ENCODE measurements at places on chromosomes 13 and 19. TPM values are rescaled to one million over a fixed set of nuclear protein-coding genes. Genes with fewer than 3 reads are reported as not detected.

Gene IL4I1
- not detected for total RNA-seq

Gene SYNGR4
- total RNA-seq = not detected

Gene MAMSTR
- total RNA-seq = 1.6 TPM

Gene SLC25A41
- total RNA-seq = 0.20 TPM

Gene ADAMTS10
- total RNA-seq = 73.6 TPM

Gene CLEC4G
- not detected for total RNA-seq

Gene KASH5
- total RNA-seq = not detected

Gene WTIP
- 41.6 TPM for total RNA-seq

Gene TEX26
- total RNA-seq = not detected

Gene ZNF30
- 3.9 TPM for total RNA-seq

Gene ZNF296
- total RNA-seq = 0.12 TPM

Gene RFPL4AL1
- total RNA-seq = not detected

GRCh38 chr19:18932216-18932841, 8.7 kb downstream of the HOMER3 start:
- no peak for DNase-seq

GRCh38 chr19:44776402-44777096, 1.1 kb upstream of the CBLC start:
- DNase-seq = no peak

GRCh38 chr13:43877326-43877725, 2.2 kb downstream of the CCDC122 start:
- no peak for DNase-seq

- DNase-seq = no peak
Observed at GRCh38 chr13:67860315-67860714, 630.2 kb upstream of the PCDH9 start.

GRCh38 chr19:7492558-7492957, 3.7 kb upstream of the PEX11G start:
- no peak for DNase-seq

DNA sequence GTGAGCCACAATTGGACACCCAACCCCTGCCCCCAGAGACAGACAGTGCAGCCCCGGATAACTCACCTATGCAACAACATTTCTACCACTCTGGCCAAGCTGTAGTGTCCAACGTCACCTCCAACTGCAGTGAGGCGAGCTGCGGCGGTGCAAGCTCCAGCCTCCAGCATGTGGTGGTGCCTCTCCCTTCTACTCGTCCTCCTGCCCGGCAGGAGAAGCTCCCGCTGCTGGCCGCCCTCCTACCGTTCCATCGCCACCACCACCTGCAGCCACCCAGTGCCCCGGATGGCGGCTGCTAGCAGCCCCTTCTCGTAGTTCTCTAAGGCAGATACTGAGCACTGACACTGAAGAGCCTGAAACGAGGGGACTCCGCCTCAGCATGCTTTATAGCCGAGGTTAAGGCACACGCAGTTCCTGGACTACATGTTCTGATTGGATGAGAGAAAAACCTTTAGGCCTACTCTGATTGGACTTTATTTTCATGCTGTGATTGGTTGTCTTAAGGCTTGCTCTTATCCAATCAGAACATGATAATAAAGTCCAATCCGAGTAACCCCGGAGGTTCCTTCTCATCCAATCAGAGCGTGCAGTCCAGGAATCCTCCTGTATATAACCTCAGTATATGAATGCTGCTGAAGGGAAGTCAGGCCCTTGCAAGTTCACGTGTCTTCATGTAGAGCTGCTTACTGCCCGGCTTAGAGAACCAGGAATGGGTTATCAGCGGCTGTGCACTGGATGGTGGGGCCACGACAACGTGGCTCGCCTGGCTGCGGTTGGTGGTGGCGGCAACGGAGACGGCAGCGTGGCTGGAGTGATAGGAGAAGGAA, 63.5 kb downstream of the TUBA3C start:
- DNase-seq = no peak

DNA sequence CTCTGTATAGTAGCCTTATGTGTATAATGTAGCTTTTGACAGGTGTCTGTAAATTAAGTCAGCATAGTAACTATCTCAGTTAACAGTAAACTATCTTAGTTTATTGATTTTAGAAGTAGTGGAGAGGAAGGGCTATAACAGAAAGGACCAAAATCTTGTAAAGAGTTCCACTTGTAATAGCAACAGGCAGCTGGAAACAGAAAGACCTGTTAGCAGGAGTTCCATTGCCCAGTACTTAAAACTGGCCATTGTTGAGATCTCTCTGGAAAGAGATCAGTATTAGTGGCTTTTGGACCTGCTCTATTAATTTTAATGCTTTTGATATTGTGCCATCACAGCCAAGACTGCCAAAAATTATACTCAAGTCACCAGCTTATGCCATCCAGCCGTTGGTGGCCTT, 32.0 kb upstream of the GARRE1 start:
- DNase-seq = no peak

DNA sequence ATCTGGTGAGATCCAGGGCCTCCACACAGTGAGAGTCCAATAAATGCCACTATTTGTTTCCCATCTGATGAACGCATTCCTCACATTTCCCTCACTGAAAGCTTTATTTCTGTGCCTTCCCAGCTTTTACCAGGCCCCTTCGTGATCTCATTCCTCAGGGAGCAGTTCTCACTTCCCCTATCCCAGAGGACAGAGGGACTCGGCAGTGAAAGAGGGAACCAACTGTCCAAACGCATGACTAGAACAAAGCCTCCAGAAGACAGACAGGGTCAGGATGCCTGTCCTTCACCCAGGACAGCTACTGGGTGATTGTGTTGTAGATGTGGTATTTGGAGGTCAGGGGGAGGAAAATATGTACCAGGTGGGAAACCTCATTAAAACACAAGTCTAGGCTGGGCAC, 2.0 kb upstream of the ZBTB45 start:
- DNase-seq = no peak

DNA sequence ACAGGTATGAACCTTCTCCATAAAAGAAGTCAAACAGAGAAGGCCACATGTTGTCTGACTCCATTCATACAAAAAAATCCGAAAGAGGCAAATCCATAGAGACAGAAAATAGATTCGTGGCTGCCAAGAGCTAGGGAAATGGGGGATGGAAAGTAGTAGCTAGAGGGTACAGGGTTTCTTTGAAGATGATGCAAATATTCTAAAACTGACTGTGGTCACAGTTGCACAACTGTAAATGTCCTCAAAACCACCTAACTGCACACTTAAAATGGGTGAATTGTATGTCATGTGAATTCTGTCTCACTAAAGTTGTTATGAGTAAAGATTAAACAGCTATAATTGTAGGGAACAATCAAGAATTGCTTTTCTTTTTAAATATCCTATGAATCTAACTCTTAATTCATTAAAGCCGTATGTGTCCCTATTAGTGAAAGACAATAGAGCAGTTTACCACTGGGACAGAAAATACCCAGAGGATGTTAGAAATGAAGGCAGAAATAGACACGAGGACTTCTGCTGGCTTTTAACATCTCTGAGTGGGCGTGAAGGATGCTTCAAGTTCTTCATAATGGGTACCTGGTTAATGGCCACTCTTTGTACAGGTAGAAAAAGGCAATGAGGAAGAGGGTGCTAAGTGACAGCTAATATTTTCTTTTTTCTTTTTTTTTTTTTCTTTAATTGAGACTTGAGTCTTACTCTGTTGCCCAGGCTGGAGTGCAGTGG, 21.2 kb downstream of the INSR start:
- DNase-seq = no peak

DNA sequence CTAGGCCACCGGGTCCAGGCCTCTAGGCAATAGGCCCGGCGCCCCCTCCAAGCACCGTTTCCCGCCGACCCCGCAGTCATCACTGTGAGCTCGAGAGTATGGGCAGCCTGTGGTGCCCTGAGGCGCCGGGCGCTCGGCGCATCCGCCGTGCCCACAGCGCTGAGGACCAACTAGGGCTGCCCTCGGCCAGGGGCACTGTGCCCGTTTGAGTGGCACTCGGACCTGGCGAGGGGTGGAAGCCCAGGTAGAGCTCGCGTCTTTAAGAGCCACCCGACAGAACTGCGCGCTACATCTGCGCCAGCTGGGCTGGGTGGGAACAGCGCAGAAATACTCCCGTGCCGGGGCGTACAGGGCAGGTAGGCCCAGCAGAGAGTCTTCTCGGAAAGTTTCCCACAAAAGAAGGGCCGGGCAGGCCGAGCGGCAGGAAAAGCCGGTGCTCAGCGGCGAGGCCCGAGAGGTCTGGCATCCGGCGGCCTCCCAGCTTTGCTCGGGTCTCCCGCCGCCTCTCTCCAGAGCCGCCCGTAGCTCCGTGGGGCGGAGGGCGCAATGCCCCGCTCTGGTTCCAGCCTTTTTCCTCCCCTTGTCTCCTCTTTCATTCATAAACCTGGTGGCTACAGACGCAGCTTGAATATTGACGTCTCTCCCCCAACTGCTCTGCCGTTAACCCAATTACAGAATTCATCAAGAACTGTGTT, 5.4 kb upstream of the SOX1 start:
- DNase-seq = no peak

GRCh38 chr13:99367663-99368448, 60.7 kb upstream of the GPR183 start:
- no peak for DNase-seq

GRCh38 chr13:21039097-21039800, 22.1 kb downstream of the LATS2 start:
- no peak for DNase-seq

GRCh38 chr13:30391956-30392680, 30.2 kb upstream of the UBE2L5 start:
- no peak for DNase-seq

GRCh38 chr19:19010551-19010950, 22.8 kb downstream of the SUGP2 start:
- DNase-seq = no peak

DNA sequence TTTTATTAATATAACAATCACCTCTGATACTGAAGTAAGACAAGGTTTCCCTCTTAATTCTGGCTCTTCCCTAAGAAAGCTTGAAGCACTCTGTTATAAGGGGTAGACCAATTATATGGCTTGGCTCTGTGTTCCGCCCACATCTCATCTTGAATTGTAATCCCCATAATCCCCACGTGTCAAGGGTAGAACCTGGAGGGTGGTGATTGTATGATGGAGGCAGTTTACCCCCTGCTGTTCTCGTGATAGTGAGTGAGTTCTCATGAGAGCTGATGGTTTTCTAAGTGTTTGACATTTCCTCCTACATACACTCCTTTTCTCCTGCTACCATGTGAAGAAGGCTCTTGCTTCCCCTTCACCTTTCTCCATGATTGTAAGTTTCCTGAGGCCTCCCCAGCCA, 363.8 kb upstream of the PCDH20 start:
- no peak for DNase-seq

GRCh38 chr13:26323764-26324163, 69.8 kb downstream of the CDK8 start:
- DNase-seq = no peak

- no peak for DNase-seq
Observed at GRCh38 chr13:30165796-30166195, 141.6 kb downstream of the KATNAL1 start.

DNA sequence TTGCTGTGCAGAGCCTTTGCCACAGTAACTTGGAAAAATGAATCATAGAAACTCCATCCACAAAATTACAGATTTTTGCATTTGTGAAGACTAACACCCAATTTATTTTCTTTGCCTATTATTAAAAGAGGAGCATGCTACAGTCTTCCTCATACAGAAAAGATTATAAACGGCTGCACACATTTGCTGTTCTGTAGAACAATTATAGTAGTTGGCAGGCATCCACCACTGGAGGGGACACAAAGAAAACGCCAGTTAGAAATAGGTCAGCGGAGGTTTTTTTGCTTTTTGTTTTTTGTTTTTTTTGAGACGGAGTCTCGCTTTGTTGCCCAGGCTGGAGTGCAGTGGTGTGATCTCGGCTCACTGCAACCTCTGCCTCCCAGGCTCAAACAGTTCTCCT, 51.6 kb downstream of the SACS start:
- DNase-seq = no peak

DNA sequence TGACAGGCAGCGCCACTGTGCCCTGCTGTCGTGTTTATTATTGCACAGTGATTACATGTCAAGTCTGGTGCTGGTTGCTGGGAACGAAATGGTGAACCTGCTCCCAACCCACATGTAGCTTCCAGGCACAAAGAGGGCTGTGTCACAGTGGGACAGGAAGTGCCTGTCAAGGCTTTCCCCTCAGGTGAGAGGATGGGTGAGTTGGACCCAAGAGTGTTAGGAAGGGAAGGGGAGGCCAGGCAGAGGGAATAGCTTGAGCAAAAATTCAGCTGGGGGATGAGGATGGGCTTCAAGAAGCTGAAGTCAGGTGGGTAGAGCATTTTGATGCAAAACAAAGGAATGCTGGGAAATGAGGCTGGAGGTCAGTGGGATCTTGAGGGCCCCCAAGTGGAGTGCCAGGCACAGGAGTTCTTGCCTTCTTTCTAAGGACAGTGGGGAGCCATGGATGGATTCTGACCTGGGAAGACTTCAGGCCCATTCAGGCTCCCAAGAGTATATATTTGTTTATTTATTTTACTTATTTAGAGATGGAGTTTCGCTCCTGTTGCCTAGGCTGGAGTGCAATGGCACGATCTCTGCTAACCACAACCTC, 8.5 kb upstream of the QTRT1 start:
- DNase-seq = no peak

- no peak for DNase-seq
Observed at GRCh38 chr19:58091251-58091995, 6.6 kb downstream of the ZSCAN18 start.

- DNase-seq = no peak
Observed at GRCh38 chr13:57345526-57345925, 178.5 kb downstream of the PRR20E start.

GRCh38 chr19:1307755-1308303, 22.2 kb downstream of the EFNA2 start:
- peak; percentile 84 for DNase-seq

GRCh38 chr13:32278426-32278825, 36.7 kb downstream of the ZAR1L start:
- no peak for DNase-seq

GRCh38 chr13:113064534-113065405, 40.8 kb upstream of the F7 start:
- DNase-seq = peak; percentile 75

DNA sequence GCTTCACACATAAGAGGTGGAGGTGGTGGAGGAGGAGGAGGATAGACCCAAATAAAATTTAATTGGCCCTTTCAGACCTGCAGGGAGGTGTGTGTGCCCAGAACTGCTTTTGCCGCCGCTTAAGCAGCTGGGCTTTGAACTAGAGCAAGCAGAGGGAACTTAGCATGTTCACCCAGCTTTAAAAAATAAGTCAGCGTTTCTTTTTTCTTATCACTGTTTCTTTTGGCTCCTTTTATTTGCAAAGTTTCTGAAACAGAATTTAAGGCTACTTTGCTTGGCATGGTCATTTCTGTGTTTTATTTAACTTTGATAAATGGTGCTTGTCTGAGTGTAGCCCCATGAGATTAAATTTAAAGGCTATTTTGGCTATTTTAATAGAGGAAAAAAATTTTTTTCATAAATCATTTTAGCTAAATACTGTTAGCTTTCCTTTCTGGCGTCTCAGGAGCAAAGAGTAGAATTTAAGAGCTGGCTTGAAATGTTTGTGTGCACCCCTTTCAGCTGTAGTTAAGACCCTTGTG, 43.3 kb upstream of the RNF113B start:
- DNase-seq = no peak

- no peak for DNase-seq
Observed at GRCh38 chr13:45447050-45447661, 17.6 kb upstream of the COG3 start.

- DNase-seq = no peak
Observed at GRCh38 chr19:35518313-35518712, 4.9 kb upstream of the DMKN start.

- no peak for DNase-seq
Observed at GRCh38 chr13:29318741-29319140, 276.7 kb downstream of the SLC7A1 start.

GRCh38 chr13:114226699-114227323, 7.9 kb upstream of the CDC16 start:
- DNase-seq = no peak

Data from chondrocyte (in vitro differentiated cells).